Activated CD8-positive, alpha-beta memory T cell treated with anti-CD3 and anti-CD28 coated beads, Interleukin-2, amount 10 ng/mL, durations not matched to agents 7 days and 5 days (primary cell): ENCODE measurements at places on chromosomes 5 and 9. TPM values are rescaled to one million over a fixed set of nuclear protein-coding genes. Genes with fewer than 3 reads are reported as not detected.

PCDHB16 gene
- total RNA-seq, result not detected

GRCh38 chr5:101995585-101995984, 300.5 kb downstream of the SLCO4C1 start:
- no peak for DNase-seq

GRCh38 chr9:133769511-133770075, 31.4 kb upstream of the SARDH start:
- no peak for DNase-seq

DNA sequence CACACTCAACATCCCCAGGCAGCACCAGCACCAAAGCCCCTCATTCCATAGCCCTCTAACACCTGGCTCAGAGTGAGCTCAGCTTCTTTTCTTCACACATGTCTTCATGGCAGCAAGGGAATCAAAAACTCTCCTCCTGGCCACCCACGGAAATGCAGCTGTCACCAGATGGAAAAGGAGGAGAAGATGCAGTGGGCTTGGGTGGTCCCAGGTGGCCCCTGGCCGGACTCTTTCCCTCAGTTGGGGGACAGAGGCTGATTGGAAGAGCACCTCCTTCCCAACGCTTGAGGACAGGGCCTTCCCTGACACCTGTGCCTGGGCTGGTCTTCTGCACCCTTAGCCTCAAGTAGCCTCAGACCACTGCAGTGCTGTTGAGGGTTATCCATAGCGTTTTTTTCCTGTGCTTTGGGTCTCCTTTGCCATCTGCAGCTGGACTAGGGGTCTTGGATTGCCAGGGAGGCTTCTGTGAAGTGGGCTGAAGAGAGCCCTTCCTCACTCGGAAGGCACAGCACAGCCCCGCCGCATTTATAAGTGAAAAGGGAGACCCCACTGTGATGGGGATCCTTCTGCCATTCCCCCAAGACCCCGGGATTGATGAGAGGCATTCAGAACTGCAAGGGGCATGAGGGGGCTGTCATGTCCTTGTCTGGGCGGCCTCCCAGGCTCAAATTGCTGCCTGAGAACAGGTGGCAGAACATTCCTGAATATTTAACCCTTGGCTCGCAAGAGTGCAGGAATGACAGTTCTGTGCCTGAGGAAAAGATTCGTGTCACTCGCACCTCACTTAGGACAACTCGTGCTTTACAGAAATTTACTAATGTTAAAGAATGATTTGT, 200.0 kb downstream of the AUH start:
- DNase-seq, result no peak

DNA sequence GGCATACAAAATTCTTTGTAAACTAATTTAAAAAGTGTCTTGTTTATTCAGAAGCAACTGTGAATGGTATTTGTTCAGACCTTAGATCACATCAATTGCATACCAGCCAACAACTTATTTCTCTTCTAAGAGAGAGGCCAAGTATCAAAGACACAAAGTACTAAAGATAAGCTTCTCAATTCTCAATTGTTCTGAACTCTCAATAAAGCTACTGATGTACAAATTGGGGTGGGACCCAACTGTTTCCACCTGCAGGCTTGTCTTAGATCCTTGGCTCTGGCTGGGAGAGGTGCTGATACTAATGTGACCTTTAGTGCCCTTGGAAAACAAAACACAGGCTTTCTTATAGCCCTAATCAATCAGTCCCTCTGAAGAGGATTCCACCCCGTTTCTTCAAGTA, 22.1 kb downstream of the XRCC4 start:
- DNase-seq, result no peak
